Stimulated activated CD4-positive, alpha-beta T cell treated with anti-CD3 and anti-CD28 coated beads, Interleukin-4, amount 100 ng/mL, for 24 hours (primary cell): ENCODE measurements at places on chromosomes 1 and 21.
A peak's percentile ranks its signal among the peaks of the same experiment; 100 is the strongest.

- peak; percentile 65 for DNase-seq
These were observed 61.0 kb downstream of the IER5 start for GRCh38 chr1:181149326-181150125.

DNA sequence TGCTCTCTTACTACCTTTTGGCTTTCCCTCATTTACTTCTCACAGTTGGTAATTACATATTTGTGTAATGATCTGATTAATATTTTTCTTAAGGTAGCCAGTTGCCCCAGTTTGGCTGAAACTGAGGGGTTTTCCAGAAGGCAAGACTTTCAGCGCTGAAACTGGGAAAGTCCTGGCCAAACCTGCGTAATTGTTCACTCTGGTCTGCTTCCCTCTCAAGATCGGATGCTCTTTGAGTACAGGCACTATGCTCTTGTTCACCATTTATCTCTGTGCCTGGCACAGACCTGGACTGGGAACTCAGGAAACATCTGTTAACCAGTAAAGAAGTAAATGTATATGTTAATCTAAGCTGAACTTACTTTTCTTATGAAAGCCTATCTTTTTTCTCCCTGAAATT is 209.6 kb upstream of the HOOK1 start:
- DNase-seq = no peak

GRCh38 chr1:83615370-83615769 is 383.6 kb downstream of the TTLL7 start:
- DNase-seq = no peak

GRCh38 chr1:86942743-86943142 is 28.3 kb downstream of the HS2ST1 start:
- no peak for DNase-seq

DNA sequence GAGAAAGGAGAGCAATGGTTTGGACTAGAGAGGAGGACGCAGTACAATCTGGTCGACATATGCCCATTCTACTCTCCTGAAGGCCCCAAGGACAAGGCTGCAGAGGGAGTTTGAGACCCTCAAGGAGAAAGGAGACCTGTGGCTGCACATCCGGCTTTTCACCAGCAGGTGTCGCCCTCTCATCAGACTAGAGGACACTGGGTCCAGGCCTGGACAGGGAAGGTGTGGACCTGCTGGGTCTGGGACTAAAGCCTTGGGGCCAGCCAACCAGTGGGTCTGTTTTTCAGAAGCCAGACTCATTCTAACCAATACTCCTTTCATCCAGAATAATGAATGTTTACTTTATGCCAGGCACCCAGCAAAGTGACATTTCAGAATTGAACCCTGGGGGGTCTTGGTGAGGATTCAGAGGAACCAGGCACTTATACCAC is 5.0 kb downstream of the SRARP start:
- DNase-seq = peak; percentile 82

DNA sequence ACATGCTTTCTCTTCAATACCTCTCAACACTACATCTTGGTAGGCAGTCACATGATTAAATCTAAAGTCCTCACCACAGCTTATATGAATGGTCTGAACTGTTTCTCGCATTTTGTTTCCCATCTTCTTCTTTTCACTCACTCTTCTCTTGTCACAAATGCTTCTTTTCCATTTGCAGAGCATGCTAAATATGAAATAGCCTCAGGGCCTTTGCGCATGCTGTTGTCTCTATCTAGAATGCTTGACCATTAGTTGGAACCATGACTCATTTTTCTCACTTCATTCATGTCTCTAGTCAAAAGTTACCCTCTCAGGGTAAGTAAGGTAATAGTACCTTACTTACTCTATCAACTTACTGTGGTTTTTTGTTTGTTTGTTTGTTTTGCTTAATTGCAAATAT is 239.7 kb downstream of the PTPRC start:
- no peak for DNase-seq

GRCh38 chr1:27106561-27107323 is 48.2 kb downstream of the SLC9A1 start:
- no peak for DNase-seq

GRCh38 chr1:228004331-228004855 is 2.4 kb upstream of the WNT3A start:
- DNase-seq = no peak

- no peak for DNase-seq
These were observed 381.1 kb upstream of the KAZN start for GRCh38 chr1:14217384-14217783.

DNA sequence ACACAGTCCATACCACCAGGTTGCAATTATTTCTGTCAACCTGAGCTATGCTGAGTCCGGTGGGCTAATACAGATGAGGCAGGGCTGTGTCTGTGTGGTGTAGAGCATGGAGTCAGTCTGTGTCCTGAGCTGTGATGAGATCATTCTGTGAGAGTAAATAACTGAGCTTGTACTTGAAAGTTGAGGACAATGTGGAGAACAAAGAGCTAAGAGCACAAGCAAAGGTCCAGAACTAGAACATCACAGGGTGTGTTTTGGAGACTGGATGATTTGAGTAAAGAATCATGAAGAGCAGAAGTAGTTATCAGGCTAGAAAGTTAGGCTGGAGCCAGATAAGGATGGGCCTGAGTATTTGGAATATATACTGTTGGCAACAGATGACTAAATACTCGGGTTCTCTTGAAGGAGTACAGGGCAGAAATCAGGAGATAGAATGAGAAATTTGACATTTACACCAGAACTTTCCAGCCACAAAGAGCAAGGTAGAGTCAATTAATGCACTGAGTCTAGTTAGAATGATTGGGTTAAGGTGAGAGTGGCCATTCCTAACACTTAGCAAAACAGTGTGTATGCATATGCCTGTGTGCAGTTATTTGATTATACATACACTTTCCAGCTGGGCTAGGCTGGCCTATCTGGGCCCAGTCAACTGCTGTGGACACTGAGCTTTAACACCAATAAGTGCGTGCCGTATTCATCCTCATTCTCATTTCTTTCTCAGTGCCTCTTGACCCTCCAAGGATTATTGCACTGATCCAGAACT is 48.8 kb downstream of the LEPR start:
- DNase-seq = no peak

- DNase-seq = no peak
These were observed 211.6 kb upstream of the PLXNA2 start for GRCh38 chr1:208455821-208456220.

GRCh38 chr21:25331286-25331685 is 276.0 kb downstream of the MRPL39 start:
- no peak for DNase-seq

DNA sequence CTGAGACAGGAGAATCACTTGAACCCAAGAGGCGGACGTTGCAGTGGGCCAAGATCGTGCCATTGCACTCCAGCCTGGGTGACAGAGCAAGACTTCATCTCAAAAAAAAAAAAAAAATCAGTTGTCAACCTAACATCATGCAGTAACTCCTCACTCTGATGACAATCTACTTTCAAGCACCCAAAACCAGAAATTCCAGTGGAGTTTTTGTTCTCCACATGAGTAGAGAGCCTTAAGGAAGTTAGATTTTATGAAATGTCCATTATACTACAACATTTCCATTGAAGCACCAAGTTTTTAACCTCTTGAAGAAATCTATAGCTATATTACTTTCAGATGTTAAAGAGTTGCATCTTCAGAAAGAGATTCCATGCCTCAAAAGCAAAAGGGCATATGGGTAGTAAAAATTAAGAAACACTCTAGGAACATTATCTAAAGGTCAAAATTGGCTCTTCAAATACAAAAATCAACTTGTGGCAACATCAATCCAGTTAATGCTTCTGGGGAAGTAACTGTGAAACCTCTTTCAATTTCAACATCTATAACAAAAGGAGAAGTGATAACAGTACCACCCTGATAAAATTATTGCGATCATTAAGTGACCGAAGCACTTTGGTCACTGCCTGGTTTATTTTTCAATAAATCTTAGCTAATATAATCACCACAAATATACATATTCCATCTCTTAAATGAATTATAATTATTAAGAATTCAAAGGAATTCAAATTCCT is 7.7 kb downstream of the LPGAT1 start:
- no peak for DNase-seq

- no peak for DNase-seq
These were observed 41.5 kb upstream of the DUSP10 start for GRCh38 chr1:221783437-221783836.

GRCh38 chr1:47468709-47469389 is 31.0 kb downstream of the FOXD2 start:
- DNase-seq = no peak

GRCh38 chr1:9349331-9349851 is 56.7 kb downstream of the SPSB1 start:
- DNase-seq = no peak

DNA sequence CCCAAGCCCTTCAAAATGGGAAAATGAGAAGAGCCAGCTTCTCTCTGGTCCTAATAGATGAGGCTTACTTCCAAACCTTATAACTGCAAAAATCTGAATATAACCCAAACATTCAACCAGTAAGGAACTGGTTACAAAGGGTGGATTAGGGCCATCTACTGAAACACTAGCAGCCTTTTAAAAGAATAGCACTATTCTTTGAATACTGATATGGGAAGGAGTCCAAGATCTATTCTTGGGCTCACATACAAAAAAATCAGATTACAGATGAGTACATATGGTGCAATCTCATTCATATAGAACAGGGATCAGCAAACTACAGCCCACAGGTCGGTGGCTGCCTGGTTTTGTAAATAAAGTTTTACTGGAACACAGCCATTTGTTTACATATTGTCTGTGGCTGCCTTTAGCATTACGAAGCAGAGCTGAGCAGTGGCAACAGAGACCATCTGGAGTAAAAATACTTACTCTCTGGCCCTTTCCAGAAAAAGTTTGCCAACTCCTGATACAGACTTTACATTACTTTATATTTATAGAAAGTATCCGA is 167.7 kb downstream of the ZSCAN20 start:
- no peak for DNase-seq

GRCh38 chr1:163652441-163652840 is 330.7 kb downstream of the NUF2 start:
- no peak for DNase-seq

- no peak for DNase-seq
These were observed 117.6 kb downstream of the NME7 start for GRCh38 chr1:169250022-169250421.

- no peak for DNase-seq
These were observed 94.8 kb downstream of the MIS18A start for GRCh38 chr21:32184065-32184464.

GRCh38 chr1:9395018-9395417 is 102.3 kb downstream of the SPSB1 start:
- no peak for DNase-seq

GRCh38 chr1:20974951-20975350 is 187.8 kb upstream of the HP1BP3 start:
- no peak for DNase-seq

GRCh38 chr21:45084121-45084520 is 9.7 kb downstream of the ADARB1 start:
- DNase-seq = no peak

- no peak for DNase-seq
These were observed 3.2 kb upstream of the GUK1 start for GRCh38 chr1:228136901-228137300.

GRCh38 chr1:86914998-86915736 is 732 bp downstream of the HS2ST1 start:
- DNase-seq = peak; percentile 48

GRCh38 chr1:205466595-205467220 is 10.9 kb upstream of the BLACAT1 start:
- DNase-seq = no peak

DNA sequence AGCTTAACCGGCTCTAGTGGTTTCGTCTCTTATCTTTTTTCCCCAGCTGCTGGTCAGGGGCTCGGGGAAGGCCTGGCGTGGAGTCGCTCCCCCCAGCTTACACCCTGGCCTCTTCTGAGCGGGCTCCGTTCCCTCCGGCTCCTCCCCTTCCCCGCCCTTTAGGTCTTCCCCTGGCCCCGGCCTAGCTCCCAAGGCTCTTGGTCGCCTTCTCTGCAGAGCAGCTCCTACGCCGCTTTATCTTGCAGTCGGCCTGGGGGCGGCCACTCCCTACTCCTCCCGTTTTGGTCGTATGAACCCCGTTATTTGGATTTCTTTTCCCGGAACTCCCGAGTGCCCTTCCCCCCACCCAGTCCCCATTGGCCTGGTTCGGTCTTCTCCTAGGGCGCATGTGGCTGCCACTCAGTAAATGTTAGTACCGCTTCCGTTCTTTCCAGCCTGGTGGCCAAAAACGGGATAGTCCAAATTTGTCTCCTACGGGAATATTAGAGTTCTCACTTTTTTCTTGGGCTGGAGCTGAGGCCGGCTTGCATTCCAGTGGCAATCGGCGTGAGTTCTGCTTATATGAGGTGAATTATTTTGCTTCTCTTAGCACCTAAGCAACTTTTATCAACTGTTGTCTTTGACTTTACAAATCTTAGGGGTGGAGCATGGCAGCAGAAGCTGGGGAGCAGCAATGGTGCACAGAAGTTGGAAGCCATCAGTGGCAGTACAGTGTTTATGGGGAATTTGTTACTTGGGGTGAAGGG is 467 bp downstream of the THRAP3 start:
- no peak for DNase-seq

DNA sequence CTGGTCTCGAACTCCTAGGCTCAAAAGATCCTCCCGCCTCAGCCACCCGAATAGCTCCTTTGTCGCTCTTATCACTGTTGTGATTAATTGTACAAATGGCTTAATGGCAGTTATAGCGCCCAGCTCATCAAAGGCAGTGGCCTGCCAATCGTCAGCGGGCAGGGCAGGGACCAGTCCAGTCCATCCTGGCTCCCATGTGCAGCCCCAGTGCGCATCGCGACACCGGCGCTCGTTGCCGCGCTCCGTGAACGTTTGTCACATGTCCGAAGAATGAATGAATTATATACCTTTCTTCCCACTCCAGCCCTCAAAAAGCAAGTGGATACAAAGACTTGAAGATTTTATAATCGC is 18.4 kb downstream of the MTX1 start:
- DNase-seq = no peak

DNA sequence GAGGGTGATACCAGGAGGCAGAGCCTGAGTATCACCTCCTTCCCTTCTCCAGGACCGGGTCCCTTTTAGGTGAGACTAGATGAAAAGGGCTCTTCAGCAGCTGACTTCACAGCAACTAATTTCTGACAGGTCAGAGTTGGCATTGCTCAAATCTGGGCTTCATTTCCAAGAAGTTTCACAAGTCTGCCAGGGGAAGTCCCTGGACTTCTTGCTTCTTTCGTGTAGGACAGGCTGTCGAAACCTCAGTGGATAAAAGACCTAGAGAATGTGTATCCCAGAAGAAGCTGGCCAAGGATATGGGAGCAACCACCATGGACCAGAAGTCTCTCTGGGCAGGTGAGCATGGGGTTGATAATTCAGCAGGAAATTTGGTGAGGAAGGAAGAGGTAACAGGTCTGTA is at the start of gene CHI3L2:
CHI3L2 (plus strand) TSS at position 280 of the 400 bp plus-strand sequence; CDS start at position 297, 17 bp downstream.
- DNase-seq = no peak
